ENCODE measurements at places on chromosomes 4 and X.

DNA sequence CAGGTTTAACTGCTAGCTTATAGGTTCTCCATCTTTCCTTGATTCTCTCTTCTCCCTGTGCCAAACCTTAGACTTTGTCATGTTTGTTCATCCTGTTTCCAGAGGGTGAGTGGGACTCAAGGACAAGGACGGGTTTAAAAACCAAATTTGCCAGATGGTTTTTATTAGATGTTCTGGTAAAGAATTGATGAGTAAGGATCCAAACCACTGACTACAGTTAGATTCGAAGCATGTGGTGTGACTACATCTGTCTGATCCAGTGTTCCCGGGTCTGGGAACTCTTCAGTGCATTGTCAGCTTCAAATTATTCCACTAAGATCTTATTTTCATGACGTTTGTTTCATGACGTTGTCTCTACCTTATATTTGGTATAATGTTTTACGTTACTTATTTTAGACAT is 37.5 kb downstream of the MTMR1 start:
- DNase-seq, result no peak

DNA sequence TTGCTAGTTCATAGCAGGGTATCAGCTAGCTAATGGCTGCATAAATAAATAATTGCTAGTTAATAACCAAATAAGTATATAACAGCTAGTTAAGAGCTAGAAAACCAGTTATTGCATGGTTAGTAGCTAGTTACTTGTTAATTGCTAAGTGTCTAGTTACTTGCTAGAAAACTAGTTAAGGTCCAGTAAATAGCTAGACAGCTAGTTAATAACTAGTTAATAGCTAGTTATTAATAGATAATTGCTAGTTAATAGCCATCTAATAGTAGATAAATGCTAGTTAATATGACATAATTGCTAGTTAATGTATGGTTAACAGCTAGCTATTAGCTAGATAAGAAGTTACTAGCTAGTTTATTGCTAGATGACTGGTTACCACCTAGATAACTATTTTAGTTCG is 629.9 kb upstream of the CT83 start:
- no peak for DNase-seq

DNA sequence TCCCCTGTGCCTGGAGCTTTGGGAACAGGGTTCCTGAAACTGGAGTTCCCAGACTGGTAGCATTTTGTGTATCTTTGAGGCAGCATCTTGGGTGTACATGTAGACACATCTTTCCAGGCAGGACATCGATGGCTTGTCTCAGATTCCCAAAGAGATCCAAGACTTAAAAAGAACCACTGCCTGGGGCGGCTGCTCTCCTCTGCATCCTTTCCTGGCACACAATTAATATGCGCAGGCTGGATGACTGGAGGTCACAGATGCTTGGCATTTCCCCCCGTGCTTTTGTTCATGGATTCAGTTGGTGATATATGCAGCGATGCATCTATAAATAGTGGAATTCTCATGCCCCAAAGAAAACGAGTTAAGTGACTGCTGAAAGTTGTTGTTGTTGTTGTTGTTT is 80.5 kb downstream of the CLDN34 start:
- DNase-seq, result peak; percentile 27

DNA sequence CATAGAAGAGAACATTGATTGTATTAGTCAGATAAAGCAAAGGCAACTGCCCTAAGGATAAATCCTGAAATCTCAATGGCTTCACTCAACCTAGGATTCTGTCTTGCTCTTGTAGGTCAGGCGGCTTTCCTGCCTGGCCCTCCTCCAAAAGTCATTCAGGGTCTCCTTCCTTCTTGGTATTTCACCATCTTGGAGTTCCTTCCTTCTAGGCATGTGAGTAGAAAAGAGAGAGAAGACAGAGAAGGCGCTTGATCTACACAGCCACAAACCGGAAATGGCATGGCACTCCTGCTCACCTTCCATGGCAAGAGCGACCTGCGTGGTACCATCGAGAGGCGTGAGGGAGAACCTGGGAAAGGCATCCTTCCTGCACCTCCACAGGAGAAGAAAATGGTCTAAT is 45.3 kb upstream of the HELT start:
- DNase-seq, result no peak
